T-helper 2 cell (primary cell): ENCODE measurements at places on chromosomes 11 and 22.

GRCh38 chr22:46081036-46081830 lies 69.1 kb upstream of the PPARA start:
- DNase-seq, result peak; percentile 1

GRCh38 chr22:40240686-40241085 lies 63.0 kb downstream of the TNRC6B start:
- DNase-seq, result no peak

DNA sequence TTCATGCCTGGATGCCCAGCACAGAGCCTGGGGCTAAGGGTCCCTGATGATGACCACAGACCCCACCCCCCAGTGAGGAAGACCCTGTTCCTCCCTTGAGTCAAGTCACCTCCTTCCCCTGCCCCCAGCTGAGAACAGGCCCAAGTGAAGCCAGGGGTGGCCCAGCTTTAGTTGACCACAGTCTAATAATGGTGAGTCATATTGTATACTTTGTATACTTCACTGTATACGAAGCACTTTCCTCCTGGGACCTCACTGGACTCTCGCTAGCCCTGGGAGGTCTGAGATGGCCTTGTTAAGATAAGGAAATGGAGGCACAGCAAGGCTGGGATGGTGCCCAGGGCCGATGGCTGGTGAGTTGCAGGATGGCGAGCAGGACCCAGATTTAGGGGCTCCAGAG lies 3.7 kb upstream of the FLRT1 start:
- DNase-seq, result no peak

- no peak for DNase-seq
Observed at GRCh38 chr11:66326261-66327111, 9.6 kb upstream of the CD248 start.

DNA sequence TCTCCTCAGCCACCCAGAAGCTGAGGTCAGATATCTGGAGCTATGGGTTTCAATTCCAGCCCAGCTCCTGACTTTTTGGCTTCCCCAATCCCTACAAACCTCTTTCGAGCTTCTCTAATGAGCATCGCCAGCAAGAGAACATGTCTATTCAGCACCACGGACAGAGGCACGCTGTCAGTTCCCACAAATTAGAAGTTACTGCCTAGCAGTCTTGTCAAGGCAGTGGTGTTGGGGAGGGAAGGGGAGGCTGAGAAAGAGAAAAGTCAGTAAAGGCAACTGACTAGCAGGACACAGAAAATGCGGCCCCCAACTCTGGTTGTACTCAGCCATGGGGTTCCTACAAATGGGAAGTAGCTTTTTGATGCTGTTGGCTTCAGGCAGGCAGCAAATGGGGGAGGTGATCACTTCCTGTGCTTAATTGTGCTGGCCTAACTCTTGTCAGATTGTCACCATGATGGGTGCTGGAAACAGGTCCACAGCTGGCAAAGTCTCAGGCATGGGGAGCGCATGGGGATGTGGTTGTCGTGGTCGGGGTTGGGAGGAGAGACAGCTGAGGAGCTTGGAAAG lies 205.9 kb downstream of the ST3GAL4 start:
- DNase-seq, result no peak

- DNase-seq, result no peak
Observed at GRCh38 chr11:76769645-76770586, 13.2 kb upstream of the TSKU start.

DNA sequence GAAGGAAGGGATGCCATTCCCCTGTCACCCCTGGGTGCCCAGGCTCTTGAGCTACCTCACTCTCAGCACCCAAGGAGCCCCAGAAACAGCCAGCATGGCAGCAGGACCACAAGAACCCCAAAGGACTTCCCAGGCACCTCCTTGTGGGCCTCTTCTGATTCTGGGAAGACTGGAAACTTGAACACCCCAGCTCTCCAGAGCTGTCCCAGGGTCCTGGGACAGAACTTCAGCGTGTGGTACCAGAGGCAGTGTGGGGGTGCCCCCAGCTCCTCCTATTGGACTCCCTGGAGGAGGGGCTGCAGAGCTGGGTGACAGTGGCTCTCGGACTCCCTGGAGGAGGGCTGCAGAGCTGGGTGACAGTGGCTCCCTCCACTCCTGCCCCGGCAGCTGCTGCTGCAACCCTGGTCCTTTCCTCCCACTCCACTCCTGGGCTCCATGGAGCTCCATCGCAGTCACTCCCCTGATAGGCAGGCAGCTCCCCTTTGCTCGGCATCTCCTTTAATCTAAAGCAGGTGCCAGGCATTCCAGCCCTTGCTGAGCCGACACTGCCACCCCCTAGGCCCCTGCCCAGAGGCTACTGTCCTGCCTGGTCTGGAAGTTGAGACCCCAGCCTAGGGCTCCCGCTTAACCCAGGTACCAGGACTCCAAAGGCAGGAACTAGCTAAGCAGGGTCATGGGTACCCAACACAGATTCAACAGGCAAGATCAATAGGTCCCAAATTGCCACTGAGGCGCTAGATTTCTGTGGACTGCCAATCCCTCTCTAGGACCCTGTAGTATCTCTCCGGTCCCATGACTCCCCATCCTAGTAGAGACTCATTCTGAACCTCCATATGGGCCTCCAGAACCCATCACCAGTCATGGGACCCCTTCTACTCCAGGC lies 2.7 kb downstream of the BCL9L start:
- no peak for DNase-seq

DNA sequence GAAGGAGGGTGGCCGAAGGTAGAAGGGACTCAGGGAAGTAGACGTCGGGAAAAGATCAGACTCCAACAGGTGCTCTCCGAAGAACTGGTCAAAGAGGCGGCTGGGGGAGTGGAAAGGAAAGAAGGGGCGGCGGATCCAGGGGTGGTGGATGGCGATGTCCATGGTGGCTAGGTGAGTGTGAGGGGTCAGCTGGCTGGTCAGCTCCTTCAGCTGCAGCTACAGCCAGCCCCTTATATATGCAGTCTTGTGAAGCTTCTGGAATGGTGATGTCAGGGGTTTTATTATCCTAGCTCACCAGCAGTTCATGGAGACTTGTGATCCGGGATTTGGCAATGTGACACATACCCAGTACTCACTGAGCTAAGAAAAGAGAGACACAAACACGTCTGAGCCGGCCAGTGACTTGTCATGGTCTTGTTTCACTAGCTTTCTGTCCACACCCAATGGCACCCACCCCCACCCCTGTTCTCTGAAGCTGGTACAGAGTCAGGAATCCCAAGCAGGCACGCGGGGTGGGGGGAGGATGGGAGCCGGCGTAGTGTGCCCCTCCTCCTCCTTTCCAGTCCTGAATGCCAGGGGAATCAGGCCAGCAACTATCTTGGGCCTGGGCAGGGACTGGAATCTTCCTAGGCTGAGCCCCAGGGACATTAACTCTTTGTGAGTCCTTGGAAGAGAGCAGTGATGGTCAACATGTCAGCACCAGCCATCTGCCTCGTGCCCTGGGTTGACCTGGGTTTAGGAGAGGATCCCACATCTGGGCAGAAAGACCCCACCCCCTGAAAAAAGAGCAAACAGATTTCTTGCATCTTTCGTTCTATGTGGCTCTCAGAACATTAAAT lies at the start of gene CRYAB:
Gene CRYAB, minus strand, starts transcription at position 208 of the 839 bp plus-strand sequence. Its CDS starts 46 bp downstream, at position 162.
- no peak for DNase-seq
